ENCODE measurements at places on chromosomes 3 and 15.

GRCh38 chr15:44319385-44319784 lies 30.9 kb downstream of the GOLM2 start:
- DNase-seq, result no peak

DNA sequence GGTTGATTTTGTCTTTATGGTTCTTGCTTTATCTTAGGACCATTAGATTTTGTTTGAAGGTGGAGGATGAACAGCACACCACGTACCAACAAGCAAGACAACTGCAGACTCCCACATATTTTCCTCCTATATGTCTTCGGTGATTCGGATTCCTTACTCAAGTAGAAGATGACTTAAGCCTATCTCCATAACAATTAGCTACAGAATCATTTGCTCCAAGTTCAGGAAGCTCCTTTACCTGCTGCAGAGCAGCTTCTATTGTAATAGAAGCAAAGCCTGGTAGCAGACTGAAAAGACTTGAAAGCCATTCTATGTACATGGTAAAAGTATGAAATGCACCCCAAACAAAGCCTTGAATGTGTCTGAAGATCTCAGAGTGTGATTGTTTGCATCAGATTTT lies 229.0 kb downstream of the SOX2 start:
- no peak for DNase-seq

GRCh38 chr15:25056484-25057425 lies 102.0 kb downstream of the SNRPN start:
- no peak for DNase-seq

- no peak for DNase-seq
These were observed 201.7 kb downstream of the GAP43 start for GRCh38 chr3:115825046-115825445.

GRCh38 chr3:56366641-56367162 lies 101.6 kb downstream of the ERC2 start:
- DNase-seq, result no peak

DNA sequence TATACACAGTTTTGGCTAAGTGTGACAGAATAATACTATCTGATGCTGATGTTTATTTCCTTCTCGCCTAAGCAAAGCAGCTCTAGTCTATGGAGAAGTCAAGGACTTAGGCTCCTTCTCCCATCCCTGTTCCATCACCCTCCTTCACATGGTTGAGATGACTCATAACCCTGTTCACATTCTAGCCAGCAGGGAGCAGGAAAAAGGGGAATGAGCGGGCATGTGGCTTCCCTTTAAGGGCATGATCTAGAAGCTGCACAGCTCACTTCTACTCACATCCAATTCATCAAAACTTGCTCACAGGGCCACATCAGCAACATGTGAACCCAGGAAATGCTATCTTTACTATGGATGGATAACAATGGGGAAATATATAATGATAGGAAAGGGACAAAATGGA lies 40.9 kb downstream of the CBLB start:
- no peak for DNase-seq

GRCh38 chr3:126269354-126269753 lies 87.9 kb downstream of the KLF15 start:
- no peak for DNase-seq

GRCh38 chr3:31533169-31534064 lies 692 bp downstream of the STT3B start:
- peak; percentile 61 for DNase-seq

DNA sequence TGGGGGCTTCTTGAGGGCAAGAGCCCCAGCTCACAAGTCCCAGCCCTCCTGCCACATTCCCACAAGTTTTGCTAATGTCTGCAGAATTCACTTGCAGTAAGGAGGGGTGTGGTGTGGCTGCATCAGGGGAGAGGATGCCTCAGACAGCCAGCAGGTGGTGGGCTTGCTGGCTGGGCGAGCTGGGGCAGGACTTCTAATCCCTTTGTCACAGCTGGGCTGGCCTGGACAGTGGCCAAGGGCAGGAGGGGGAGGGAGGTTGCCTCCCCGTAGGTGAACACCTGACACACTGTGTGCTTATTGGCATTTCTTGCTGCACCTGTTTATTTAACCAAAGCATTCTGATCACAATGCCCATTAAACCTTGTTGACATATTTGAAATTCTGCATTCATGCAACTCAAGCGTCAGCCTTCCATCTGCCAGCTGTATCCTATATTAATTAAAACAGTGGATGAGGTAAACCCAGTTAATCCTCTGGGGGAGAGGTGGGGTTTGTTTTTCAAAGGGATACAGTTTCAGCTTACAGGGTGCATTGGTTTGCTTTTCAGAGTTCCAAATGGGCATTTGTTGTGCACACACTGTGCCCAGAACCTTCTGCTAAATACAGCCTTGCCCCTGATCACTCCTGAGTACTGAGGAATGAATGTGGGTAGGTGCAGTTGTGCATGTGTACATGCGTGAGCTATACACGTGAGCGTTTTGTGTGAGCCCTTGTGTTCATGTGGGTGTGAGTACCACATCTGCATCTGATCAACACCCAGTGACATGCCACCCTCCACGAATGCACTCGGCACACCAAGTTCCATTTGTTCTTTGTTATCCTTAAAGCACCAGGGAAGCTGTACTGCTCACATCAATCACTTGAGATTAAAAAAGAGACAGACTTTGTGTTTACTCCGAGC lies 268.7 kb downstream of the XXYLT1 start:
- peak; percentile 28 for DNase-seq

- no peak for DNase-seq
These were observed 52.4 kb downstream of the KLF13 start for GRCh38 chr15:31379042-31379441.

- no peak for DNase-seq
These were observed 263.7 kb downstream of the GBE1 start for GRCh38 chr3:81497572-81498251.

DNA sequence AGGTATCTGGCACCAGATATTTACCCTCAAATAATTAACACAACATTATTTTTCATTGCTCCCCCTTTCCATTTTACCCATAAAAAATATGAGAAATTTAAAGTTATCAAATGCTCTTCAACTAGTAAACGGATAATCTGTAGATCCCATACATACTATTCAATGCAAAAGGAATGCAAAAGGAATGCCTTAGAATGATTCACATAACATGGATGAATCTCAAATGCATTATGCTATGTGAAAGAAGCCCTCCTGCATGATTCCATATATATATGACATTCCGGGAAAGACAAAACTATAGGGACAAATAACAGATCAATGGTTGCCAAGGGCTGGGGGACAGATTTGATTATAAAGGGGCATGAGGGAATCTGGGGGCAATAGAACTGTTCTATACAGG lies 195.7 kb downstream of the STT3B start:
- no peak for DNase-seq

GRCh38 chr3:151818361-151818760 lies 4.4 kb downstream of the AADAC start:
- no peak for DNase-seq

GRCh38 chr3:33215739-33216138 lies 2.9 kb downstream of the SUSD5 start:
- no peak for DNase-seq

- DNase-seq, result no peak
These were observed 77.7 kb downstream of the CRYGS start for GRCh38 chr3:186466391-186466974.

- no peak for DNase-seq
These were observed 227.5 kb upstream of the IGF1R start for GRCh38 chr15:98420837-98421236.

- no peak for DNase-seq
These were observed 102.5 kb downstream of the MESD start for GRCh38 chr15:80887148-80887547.

GRCh38 chr3:161372321-161373260 lies 1.3 kb upstream of the SPTSSB start:
- DNase-seq, result no peak

DNA sequence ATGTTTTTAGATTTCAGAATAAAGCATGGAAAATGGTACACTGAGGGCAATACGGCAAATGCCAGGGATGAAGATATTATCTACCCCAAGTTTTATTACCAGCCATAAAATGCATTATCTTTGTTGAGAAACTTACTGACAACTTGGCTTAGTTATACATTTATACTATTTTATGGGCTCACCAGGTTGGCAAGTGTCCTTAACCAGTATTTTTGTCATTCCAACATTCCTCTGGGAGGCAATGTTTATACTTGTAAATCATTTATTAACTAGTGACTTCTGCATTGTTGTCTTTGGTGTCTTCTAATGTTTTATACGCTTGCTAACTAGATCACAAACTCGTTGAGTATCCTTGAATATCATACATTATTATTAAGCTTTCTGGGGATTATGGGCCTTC lies 18.0 kb upstream of the ADGRG7 start:
- DNase-seq, result no peak

- no peak for DNase-seq
These were observed 322.5 kb downstream of the MAGI1 start for GRCh38 chr3:65716071-65716751.

GRCh38 chr3:21847005-21847404 lies 96.0 kb upstream of the ZNF385D start:
- no peak for DNase-seq

- DNase-seq, result no peak
These were observed 78.8 kb downstream of the CMSS1 start for GRCh38 chr3:99896482-99896881.

DNA sequence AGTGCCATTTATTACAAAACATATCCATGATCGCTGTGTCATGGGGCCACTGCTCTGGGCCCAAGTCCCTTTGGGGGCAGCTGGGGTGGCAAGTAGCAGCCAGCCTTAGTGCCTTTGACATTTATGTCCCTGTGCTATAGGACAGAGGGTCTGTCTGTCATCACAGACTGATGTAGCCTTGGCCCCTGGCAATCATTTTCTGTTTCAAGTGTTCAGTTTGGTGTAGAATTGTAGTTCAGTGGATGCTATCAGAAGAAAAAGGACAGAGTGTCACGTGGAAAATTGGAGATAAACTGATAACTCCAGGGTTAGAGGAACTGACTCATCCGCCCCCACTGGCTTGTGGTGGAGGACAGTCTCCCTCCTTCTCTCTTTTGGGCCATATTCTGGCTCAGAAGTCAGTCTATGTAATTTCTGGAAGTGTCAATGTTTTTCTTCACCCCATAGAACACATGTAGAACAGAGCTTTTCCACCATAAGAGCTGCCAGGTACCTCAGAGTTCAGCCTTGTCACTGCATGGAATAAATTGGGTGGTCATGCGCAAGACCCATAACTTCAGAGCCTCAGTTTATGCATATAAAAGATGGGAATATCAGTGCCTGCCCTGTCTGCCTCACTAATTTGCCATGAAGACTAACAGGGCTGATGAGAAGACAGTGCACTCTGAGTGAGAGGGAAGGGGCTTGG lies 4.5 kb upstream of the MRPS22 start:
- no peak for DNase-seq

GRCh38 chr15:68252925-68253534 lies 23.5 kb upstream of the CLN6 start:
- DNase-seq, result no peak

DNA sequence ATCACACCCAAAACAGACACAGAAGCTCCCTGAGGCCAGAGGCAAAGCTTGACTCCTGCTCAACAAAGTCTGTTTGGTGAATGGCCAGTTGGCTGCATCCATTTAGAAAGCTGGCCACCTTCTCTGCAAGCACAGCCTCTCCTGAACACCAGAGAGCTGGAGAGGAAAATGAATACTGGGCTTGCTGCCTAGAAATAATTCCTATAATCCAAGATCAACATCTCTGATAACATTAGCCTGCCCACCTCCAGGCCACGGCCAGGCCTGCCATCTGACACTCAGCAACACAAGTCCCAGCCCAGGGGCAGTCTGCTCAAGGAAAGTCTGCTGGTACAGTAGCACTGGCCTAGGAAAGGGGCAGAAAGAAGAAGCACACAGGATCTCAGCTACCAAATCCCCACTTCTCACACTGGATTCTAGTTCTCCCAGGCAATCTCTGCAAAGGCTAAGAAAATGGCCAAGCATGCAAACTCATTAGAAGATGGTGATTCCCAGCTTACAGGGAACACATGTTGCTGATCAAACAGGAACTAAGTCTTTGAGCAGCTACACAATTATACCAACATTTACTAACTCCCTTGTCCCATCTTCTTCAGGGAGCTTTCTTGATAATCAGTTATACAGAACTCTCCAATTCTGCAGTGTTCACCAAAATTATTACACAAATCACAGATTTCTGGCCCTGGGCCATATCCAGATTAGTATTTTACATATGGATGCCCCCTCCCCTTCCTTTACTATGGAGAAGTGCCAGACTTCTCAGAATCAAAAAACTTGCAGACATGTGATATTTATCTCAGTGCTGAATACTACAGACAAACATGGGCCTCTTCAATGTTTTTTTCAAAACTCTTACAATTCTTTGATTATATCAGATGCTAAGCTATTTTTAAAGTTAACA lies 9.9 kb downstream of the TBC1D2B start:
- DNase-seq, result no peak

GRCh38 chr15:51814606-51815005 lies 14.8 kb upstream of the TMOD3 start:
- no peak for DNase-seq

- DNase-seq, result no peak
These were observed 541.0 kb downstream of the PLOD2 start for GRCh38 chr3:145620002-145620401.

DNA sequence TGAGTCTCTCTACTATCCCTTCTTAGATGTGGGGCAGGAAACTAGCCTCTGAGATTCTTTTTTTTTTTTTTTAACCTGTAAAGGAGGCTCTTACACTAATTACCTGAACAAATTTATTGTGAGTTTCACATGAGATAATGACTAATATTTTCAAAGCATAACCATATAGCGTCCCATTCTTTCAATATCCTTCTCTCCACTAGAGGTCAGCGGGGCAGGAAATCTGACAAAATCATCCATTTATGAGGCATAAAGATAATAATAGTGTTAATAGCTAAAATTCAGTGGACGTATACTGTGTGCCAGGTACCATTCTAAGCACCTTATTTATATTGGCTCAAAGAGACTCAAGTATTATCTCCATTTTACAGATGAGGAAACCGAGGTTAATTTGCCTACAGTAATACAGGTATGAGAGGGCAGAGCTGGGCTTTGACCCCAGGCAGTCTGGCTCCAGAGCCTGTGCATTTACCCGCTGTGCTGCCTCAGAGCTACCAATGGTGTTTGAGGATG lies 16.3 kb upstream of the SMAD6 start:
- DNase-seq, result no peak

GRCh38 chr3:39346785-39347585 lies 17.5 kb downstream of the CCR8 start:
- DNase-seq, result no peak

GRCh38 chr15:90035095-90035839 lies 34.1 kb downstream of the ZNF710 start:
- peak; percentile 63 for DNase-seq

- DNase-seq, result no peak
These were observed 88.6 kb downstream of the ATP8B4 start for GRCh38 chr15:50030456-50030855.

DNA sequence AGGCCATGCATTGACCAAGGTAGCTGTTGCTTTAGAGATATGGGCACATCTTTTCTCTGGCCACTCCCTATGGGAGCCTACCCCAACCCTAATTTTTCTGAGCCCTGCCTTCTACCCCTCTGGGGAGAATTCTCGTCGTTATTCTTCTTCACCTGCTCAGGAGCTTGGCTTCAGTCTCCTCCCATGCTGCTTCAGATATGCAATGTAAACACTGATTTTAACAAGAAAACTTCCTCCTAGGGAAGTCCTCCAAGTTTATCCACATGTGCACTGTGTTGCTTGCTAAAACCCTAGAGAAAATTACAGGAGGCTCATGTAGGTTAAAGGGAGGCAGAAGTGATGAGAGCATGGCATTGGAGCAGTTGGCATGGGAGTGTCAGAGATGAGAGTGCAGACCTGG lies 445.2 kb upstream of the MDFIC2 start:
- DNase-seq, result no peak

- peak; percentile 11 for DNase-seq
These were observed 31.4 kb upstream of the PRTG start for GRCh38 chr15:55774113-55774970.
